ENCODE measurements at places on chromosomes 3 and 15.

DNA sequence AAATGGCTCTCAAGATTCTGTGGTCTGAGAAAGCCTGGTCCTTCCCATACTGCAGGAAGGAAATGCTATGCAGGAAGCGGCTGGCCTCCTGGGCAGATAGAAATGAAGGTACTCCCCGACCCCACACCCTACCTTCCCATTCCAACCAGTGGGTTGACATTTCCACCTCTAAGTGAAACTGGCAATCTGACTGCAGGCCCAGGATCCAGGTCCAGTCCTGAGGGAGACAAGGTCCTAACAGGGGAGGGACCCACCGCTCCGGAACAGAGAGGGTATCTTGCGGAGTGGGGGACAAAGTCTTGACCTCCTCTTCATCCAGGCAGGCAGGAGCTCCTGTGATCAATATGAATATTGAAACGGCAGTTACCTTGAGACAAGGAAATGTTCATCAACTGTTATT is 6.6 kb upstream of the LOXL1 start:
- no peak for DNase-seq

GRCh38 chr3:186583831-186584230 is 13.3 kb downstream of the DNAJB11 start:
- DNase-seq: peak; percentile 10

GRCh38 chr15:25850154-25851111 is 12.7 kb downstream of the ATP10A start:
- DNase-seq: peak; percentile 13

DNA sequence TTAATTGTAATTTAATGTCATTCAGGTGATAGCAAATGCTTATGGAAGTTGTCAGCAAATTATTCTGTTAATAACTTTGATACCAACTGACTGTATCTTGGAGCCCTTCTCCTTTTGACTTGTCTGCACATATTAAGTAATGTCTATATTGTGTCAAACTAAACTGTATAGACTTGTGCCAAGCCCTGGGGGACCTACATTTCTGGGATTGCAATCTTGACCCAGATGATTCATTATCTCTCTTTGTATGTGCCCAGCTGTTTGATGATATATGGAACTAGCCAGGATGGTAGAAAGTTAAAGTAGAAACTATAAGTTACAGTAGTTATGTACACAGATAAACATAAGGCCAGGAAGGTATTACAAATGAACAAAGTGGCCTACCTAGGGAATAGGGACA is 402.8 kb upstream of the RARB start:
- peak; percentile 34 for DNase-seq

DNA sequence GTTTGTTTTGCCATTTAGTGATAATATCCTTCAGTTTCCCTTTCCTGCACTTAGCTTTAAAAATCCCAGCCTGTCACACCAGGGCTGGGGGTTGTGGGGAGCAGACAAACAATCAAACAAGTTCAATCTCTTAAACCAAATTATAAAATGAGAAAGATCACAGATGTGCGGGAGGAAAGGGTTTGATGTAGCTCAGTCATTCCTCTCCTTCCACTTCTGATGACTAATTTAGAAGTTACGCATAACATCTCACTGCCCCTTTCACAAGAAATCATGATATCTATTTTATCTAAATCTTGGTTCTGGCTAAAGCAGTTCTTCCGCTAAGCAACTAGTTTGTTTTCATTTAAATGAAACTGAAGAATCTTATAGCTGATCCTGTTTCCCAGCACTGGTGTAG is 34.1 kb upstream of the ATG7 start:
- peak; percentile 94 for DNase-seq

All from choroid plexus epithelial cell (primary cell).